Activated CD8-positive, alpha-beta memory T cell treated with anti-CD3 and anti-CD28 coated beads for 1 hour (primary cell): ENCODE measurements at places on chromosomes 3 and 15.
A peak's percentile ranks its signal among the peaks of the same experiment; 100 is the strongest.

- DNase-seq, result no peak
These were observed 4.2 kb upstream of the CCR2 start for GRCh38 chr3:46349484-46350261.

GRCh38 chr3:146817704-146818103 is 212.6 kb upstream of the PLSCR5 start:
- no peak for DNase-seq

GRCh38 chr3:8712045-8712907 is 21.3 kb upstream of the CAV3 start:
- no peak for DNase-seq

- DNase-seq, result peak; percentile 80
These were observed at the start of gene ATRIP for GRCh38 chr3:48446425-48447193. Gene ATRIP (plus strand): TSS chr3:48446737. CDS start chr3:48446846, 109 bp downstream.

DNA sequence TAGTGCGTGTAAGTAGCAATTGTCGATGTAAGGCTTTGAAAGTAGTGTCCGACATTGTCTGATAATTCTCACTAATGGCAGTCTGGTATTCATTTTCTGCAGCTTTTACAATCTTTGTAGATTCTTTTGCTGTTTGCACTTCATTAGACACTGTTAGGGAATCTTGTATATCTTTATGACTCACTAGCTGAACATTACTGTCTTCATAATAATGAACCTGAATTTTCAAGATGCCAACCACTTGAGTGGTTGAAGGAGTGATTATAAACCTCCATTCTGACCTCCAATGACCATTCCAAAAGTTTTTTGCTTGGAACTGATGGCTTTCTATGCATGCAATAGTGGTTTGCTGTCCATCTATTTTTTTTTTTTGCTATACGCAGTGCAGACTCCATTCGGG is 76.4 kb upstream of the MFGE8 start:
- DNase-seq, result no peak

- DNase-seq, result no peak
These were observed 109.6 kb upstream of the SEMA6D start for GRCh38 chr15:47607695-47608094.

DNA sequence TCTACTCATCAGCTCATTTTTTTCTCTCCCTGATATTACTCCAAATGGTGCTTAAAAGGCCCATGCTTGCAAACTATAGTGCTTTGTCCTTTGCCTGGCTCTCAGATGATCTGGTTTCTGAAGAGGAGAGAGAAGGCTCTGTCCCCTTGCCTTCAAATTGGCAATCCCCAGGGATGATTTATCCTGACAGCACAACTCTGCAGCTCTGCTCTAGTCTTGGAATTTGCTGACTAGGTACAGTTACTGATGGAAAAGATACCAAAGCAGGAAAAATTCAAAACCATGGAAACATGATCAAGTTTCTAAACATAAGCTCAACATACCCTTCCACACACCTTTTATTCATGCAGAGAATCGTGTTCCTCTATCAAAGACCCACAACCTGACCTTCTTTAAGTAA is 106.7 kb upstream of the CADPS start:
- no peak for DNase-seq

GRCh38 chr3:150806185-150806835 is 43.3 kb upstream of the SIAH2 start:
- DNase-seq, result no peak

GRCh38 chr3:18100121-18100520 is 325.0 kb downstream of the SATB1 start:
- no peak for DNase-seq

DNA sequence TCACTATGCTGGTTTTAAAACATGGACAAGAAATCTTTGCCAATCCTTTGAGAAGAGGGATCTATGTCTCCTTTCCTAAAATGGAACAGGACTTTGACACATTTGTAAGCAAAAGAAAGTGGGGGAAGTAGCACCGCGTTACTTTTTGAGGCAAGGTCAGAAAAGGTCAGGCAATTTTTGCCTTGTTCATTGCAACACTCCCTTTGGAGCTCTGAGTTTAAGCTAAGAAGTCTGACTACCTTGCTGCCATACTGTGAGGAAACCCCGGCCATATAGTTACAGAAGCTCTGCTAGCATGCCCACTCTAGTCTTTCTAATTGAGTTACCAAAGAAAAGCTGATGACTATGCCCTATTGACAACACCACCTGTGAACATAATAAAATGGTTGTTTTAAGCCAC is 1.4 kb downstream of the FAM227B start:
- no peak for DNase-seq

GRCh38 chr3:63456901-63457300 is 178.8 kb downstream of the SYNPR start:
- no peak for DNase-seq

- no peak for DNase-seq
These were observed 14.1 kb downstream of the FRMD4B start for GRCh38 chr3:69371816-69372215.

GRCh38 chr15:59160880-59161593 is 45.6 kb upstream of the LDHAL6B start:
- DNase-seq, result no peak

- DNase-seq, result no peak
These were observed 13.3 kb downstream of the PLXND1 start for GRCh38 chr3:129593230-129593594.

GRCh38 chr3:13452490-13453335 is 27.4 kb upstream of the HDAC11 start:
- DNase-seq, result peak; percentile 7

DNA sequence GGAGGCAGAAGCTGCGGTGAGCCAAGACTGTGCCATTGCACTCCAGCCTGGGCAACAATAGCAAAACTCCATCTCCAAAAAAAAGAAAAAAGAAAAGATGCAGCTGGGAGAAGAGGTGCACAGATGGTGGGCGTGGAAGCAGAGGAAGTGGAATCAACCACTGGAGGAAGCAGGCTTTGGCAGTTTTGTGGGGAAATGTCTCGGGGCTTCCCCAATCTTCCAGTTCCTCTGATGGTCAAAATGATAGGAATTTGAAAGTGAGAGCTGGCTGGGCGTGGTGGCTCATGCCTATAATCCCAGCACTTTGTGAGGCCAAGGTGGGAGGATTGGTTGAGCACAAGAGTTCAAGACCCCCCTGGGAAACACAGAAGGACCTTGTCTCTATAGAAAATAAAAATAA is 48.1 kb upstream of the SMAD3 start:
- no peak for DNase-seq

GRCh38 chr15:29792426-29793159 is 29.7 kb downstream of the TJP1 start:
- no peak for DNase-seq
